ENCODE measurements at places on chromosomes 12 and 14.

- DNase-seq, result no peak
These were observed 4.3 kb downstream of the SLC2A14 start for GRCh38 chr12:7868391-7868790.

DNA sequence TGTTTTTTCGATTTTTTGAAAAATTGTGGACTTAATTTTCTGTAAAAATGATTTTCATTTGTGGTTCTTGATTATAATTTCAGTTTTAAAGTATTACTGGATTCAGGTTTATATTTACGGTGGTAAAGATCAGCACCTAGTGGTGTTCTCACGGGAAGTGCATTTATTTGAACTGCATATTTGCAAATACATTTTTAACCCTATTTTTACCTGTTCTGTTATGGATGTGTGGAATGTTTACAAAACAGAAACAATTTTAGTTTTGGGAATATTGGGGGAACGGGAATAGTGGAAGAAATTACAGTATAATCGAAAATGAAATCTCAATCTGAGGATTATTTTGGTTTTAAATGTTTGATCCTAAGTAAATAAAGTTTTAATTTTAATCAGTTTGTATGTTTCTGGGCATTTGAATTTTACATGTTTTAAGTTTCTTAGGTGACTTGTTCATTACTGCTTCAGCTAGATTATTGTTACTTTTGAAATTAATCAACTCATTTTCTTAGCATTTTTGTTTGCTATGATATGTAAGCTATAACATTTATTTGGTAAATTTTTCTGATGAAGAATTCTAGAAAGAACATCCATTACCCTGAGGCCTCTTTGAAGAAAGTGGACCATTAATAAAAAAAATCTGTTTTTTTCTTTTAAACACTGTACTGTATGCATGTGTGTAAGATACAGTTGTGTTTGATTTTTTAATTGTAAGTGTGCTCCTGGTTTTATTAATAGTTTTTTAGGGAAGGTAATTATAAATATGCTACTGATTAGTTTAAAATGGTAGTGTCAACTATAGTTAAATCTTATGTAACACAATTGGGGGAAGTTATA lies 942 bp downstream of the ATF7IP start:
- DNase-seq, result peak; percentile 0

- no peak for DNase-seq
These were observed 25.7 kb downstream of the JAG2 start for GRCh38 chr14:105142651-105143450.

DNA sequence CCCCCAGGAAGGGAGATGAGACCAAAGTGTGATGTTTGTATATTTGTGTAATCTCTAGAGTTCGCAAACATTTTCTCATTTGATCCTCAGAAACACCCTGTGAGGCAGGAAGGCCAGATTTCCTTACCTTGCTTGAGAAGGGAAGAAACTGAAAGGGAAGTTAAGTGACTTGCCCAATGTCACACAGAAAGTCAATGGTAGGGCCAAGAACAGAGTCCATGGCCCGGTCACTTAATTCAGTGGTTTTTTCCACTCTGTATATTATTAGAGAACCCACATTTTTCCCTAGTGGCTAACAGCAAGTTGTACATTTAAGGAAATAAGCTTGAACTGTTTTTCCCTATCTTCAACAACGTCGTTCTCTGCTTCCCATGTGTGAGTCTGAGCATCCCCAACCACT lies 25.6 kb upstream of the CHPT1 start:
- no peak for DNase-seq

GRCh38 chr12:88996200-88996788 lies 356.0 kb downstream of the DUSP6 start:
- no peak for DNase-seq

DNA sequence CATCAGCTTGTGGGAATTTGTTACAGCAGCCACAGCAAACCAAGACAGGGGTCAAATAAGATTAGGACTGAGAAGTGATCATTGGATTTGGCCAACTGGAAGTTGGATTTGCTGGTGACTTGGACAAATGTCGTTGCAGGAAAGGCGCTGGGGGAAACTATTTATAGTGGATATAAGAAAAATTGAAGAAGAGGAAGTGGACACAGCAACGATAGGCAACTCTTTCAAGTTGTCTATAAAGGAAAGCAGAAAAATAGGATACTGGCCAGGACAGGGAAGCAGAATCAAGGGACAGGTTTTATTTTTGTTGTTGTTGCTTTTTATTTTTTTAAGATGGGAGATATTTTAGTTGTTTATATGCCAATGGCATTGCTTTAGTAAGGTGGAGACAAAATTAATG lies 56.2 kb upstream of the RTRAF start:
- no peak for DNase-seq

GRCh38 chr12:52873832-52874572 lies 25.2 kb upstream of the KRT78 start:
- peak; percentile 82 for DNase-seq

DNA sequence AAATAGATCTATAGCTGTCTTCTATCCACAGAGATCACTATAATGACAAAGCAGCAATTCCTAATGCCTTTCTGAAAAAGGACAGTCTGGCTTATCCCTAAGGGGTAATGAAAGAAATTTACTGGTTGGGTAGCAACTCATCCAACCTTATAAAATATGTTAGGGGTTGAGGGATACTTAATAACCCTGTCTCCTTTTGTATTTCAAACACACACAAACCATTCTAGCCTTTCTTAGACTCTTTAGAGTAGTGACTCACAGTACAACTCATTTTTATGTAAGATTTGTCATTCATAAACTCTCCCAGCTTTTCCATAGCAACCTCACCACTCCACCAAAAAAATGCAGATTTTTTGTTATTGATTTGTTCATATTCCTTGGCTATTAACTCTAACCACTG lies 167.9 kb downstream of the FSCB start:
- no peak for DNase-seq

- no peak for DNase-seq
These were observed 2.3 kb upstream of the SMOC1 start for GRCh38 chr14:69876848-69877306.

Data from COR-L47 (cell line).